Spleen (tissue), 13 donors: ENCODE measurements at places on chromosomes 16 and 17. TPM values are rescaled to one million over a fixed set of nuclear protein-coding genes. Genes with fewer than 3 reads are reported as not detected.

Gene CD19
- polyA plus RNA-seq, result 312 TPM

Gene TEKT5
- polyA plus RNA-seq, result 0.17 TPM

Gene GJD3
- polyA plus RNA-seq, result 0.33 TPM

Gene MAF
- 14.8 TPM for polyA plus RNA-seq

Gene BCL6B
- 6.9 TPM for polyA plus RNA-seq

Gene IRX3
- not detected for polyA plus RNA-seq

Gene TBC1D28
- polyA plus RNA-seq, result not detected

Gene ZNF75A
- 30.1 TPM for polyA plus RNA-seq

Gene FMNL1
- 71.8 TPM for polyA plus RNA-seq

Gene ABCA10
- polyA plus RNA-seq, result 2.4 TPM

Gene TMEM100
- polyA plus RNA-seq, result 2.3 TPM

DNA sequence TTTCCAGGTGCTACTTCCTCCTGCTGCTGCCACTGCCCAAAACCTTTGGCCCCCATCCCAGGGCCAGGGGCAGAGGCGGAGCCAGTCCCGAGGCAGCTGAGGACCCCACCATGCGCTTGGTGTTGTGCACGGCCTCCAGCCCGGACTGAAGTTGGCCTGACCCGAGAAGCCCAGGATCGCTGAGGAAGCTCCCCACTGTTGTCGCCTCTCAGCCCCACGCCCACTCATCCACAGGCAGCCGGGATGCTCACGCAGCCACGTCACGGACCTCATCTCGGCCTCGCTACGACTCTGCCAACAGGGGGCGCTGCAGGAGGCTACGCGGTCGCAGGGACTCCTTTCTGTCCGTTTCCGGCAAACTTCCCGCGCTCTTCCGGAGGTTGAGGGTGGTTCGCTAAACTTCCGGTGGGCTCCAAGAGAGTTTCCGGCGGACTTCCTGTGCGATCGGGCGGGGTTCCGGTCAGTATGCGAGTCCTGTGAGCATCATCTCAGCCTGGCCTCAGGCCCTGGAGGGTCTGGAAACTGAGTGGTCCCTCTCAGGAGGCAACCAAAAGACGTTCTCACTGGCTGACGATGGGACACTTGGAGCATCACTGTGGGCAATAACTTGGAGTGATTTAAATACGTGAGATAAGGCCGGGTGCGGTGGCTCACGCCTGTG is 12.4 kb downstream of the ZG16B start:
- peak; percentile 89 for DNase-seq

DNA sequence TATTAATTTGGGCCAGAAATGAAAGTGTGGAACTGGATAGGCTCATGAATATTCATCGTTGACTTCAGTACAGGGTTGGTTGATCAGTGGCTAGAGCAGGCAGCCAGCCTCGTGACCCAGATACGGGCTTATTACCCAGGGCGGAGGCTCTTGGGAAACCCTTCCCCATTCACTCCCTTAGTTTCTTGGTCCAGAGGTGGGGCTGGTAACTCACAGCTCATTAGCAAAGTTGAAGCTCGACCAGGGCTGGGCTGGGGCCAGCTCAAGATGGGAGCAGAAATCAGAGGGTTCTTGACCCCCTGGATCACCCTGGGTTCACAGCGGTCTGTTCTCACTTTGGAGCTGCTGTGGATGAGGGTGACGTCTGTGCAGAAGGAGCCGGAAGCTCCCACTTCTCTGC is 44.6 kb upstream of the GSE1 start:
- no peak for DNase-seq

GRCh38 chr17:81334987-81335772 is 40.1 kb upstream of the SLC38A10 start:
- DNase-seq, result peak; percentile 53

DNA sequence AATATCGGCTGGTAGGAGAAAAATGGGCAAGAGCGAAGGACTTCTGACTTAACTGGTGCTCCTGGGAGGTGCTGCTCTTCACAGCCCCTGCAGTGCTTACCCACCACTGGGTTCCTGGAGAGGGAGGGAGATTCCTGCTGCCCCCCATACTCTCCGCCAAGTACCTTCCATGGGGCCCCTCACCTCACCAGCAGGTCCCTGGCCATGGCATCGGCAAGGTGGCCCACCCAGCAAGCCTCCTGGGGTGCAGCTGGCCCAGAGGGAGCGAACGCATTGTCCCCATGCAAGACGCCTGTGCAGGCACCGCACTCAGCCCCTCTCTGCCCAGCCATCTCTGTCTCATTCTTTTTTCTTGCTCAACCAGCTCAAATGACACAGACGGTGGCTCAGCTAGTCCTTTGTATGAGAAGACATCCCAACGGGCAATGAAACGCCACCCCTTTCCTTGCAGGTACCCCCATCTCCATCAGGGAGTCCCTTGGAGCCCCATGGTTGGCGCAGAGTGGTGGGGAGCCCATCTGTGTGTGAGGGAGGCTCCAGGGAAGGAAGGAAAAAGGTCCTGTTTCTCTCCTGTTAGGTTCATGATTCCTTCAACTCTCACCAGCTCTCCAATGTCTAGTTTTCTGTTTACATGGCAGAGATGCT is 9.6 kb upstream of the ALDH3A1 start:
- peak; percentile 41 for DNase-seq

DNA sequence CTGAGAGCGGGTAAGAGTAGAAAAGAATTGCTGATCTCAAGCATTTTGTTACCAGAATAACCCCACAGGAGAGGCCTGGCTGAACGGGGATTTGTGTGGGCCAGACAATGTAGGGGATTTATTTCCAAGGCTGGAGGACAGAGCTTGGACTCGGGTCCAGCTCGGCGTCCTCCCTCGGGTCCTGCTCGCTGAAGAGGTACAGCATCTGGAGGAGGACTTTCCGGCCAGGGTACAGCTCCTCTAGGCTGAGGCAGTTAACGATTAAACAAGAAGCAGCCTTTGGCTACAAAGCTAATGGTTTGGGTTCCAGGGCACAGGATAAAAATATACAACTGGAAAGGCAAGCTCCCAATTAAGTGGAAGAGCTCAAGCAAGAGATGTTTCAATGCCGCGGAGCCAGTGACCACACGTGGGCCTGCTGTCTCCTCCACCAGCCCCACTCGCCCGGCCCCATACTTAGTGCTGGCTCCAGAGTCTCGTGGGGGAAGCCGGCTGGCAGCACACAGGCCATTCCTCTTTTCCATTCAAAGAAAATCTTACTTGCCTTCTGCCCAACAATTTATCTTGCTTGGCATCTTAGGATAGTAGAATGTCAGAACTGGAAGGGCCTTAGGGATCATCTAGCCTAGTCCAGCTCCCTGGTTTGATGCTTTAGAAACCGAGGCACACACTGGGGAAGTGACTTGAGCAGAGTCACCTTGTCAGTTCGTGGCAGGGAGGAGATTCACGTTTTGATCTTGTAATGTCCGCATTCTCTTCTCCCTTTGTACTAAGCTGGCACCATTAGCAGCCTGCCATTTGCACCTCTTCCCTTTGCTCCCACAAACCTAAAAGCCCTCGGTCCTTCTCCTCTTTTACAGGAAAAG is 85.9 kb upstream of the TBX2 start:
- peak; percentile 47 for DNase-seq

DNA sequence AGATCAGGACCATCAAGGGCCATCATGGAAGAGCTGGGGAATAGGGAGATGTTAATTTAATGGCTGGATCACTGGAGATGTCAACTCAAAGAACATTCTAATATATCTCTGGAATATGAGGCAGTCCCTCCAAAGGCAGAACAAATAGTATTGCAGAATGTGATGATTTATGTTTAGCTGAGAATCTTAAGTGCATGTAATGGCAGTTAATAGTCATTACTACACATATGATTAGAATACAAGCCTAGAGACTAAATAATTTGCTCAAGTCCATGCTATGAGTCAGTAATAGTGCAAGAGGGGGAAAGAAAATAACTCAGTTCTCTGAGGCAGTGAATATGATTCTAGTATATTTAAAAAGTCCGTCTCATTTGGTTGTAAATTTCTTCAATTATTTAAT is 32.3 kb downstream of the SNTB2 start:
- DNase-seq, result no peak

DNA sequence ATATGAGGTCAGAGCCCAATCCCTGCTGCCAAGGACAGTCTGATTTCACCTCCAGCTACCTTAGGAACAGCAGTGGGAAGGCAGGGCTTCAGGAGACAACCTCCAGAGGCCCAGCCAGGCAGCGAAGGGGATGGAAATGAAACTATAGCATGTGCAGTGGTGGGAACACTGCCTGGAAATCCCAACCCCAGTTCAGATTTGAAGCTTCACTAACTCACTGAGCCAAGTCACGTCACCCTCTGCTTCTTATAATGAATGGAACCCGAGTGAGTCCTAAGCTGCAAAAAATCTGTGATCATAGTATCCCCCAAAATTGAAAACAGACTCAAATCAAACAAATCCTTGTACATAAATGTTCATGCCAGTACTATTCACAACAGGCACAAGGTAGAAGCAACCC is 36.0 kb upstream of the SLC39A11 start:
- no peak for DNase-seq

DNA sequence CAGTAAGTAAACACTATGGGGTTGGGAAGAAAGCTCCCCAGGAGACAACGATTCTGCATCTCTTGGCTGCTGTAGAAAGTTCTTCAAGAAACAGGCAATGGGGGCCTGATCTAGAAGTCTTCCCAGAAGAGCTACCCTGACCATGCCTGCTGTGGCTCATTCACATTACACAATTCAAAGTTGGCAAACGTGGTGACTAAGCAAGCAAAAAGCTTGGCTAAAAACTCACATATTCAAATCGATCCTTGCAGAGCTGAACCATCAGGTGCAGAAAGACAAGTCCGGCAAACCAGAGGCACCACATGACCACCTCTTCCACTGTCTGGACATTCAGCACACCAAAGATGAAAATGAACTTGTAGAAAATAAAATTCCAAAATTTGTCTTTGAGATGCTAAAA is 16.1 kb downstream of the AMFR start:
- no peak for DNase-seq

DNA sequence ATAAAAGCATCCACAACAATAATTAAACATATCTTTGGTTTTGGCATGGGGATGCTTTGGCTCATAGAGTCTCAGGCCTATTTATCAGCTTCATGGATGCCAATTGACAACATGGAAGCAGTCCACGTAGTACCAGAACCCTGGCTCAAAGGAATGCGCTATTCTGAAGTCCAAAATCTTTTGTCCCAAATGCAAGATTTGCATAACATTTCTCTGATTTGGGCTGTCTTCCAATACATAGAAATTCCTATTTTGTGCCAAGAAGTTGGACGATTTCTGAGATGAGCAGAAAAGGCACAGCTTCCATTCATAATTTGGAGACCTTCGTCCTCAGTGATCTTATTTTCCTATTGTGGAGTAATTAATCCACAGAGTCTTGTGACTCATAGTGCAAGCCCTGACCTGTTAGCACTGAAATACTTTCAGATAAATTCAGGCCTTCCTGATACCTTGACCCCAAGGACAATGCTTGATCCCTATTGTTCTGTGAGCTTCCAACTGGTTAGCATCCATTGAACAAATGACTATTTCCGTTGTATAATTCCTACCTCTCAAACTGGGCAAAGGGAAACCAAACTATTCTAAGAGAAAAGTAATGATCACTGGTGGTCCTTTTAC is 78.4 kb upstream of the CDH11 start:
- no peak for DNase-seq

- no peak for DNase-seq
Observed at GRCh38 chr16:19898924-19899604, 14.4 kb upstream of the GPRC5B start.

GRCh38 chr16:13779676-13780075 is 140.3 kb upstream of the ERCC4 start:
- no peak for DNase-seq

DNA sequence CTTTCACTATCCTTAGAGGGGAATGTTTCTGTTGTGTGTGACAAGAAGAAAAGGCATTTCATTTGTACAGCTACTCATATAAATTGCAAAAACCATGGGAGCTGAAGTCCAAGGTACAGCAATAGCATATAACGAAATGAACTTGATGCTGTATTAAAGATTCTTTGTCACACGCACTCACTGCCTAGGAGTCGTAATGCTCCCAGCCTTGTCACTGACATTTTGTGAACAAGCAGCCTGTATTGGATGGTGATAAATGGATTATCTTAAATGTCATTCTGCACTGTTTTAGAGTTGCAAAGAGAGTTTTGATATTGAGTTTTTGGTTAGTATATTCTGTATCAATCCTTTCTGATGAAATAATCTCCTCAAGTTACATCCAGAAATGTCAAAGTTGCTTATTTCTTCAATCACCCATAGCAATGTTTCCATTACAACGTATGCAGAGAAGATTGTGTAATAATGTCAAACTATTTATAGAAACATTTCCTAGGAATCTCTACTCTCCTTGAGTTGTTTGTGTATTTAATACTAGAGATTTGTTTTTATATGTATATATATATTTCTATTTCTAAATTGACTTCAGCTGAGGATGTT is 270.6 kb downstream of the FTO start:
- no peak for DNase-seq

DNA sequence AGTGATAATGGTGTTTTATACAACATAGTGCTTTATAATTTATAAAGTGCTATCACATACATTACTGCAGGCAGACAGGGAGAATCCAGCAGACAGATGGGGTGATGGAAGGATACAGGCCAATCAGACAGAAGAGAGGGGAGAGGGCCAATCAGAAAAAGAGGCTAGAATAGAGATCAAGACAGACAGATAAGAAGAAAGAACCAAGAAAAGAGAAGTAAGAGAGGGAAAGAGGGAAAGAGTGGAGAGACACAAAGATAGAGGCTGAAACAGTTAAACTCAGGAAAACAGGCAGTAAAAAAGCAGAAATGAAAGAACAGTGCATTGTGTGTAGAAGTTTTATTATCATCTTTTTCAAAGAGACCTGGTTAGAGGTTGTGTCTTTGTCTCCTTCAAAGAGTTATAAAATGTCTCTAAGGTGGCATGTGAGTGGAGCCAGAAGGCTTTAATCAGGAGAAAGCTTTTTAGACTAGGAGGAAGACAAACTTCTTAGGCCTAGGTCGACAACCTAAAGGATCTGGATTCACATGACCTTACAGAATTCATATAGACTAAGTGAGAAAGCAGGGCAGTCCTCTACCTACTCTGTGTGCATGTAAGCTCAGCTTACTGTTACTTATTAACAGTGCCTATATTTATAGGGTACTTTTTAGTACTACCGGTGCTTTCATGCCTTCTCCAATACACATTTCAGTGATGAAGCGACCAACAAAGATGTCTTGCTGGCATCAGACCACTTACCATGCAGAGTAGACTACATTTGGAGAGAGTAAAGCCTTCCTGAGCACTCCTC is 8.3 kb upstream of the CHD3 start:
- DNase-seq, result no peak

- peak; percentile 19 for DNase-seq
Observed at GRCh38 chr16:3739636-3740035, 22.3 kb upstream of the TRAP1 start.

GRCh38 chr17:21061158-21061835 is 18.5 kb upstream of the USP22 start:
- DNase-seq, result no peak

DNA sequence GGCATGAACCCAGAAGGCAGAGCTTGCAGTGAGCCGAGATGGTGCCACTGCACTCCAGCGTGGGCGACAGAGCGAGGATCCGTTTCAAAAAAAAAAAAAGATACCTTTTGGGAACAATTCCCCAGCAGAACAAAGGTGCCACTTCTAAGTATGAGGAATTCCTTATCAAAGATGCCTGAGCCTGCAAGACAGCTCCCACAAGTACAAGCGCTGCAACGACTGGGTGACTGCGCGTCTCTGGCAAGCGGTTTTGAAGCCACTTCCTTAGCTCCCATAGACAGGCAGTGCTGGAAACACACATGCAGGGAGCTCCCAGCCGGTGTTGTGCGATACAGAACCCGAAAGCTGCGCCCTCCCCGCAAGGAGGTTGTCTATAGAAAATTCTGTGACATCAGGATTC is 60.5 kb downstream of the ADCY9 start:
- no peak for DNase-seq

- DNase-seq, result peak; percentile 76
Observed at GRCh38 chr16:2004795-2005517, 4.7 kb downstream of the ZNF598 start.

- peak; percentile 96 for DNase-seq
Observed at GRCh38 chr16:5033256-5034166, at the start of gene NAGPA. Gene NAGPA (minus strand): TSS chr16:5033935. CDS start chr16:5033914, 21 bp downstream.
